ENCODE measurements at places on chromosomes 16 and 17. TPM values are rescaled to one million over a fixed set of nuclear protein-coding genes. Genes with fewer than 3 reads are reported as not detected.

GRCh38 chr16:68492543-68493411 lies 44.5 kb upstream of the SMPD3 start:
- H3K4me1 ChIP-seq: no peaks in the 10 kb centered on the region
- H3K27me3 ChIP-seq: peaks cover 19% of the 10 kb centered on the region
- H3K36me3 ChIP-seq: no peaks in the 10 kb centered on the region
- H3K27ac ChIP-seq: no peak overlapping the region
- DNase-seq: no peak

PIEZO1 gene
- total RNA-seq: 174 TPM

TEFM gene
- 15.5 TPM for total RNA-seq

CPHXL2 gene
- total RNA-seq: not detected

DNA sequence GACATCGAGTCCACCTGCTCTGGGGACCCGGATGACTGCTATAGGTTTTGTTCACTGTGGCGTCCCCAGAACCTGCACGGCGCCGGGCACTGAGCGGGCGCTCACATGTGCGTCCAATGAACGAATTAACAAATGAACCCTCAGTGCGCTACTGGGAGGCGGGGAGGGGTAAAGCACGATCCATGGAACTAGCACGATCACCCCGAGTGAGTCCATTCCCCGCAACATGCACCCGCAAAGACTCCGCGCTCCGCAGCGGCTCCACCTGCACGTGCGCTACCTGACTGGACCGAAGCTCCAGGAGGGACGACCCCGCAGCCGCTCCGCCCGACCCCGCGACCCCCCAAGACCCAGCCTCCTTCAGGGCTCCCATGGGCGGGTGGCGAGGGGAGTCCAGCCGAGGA lies 491 bp downstream of the TRAP1 start:
- H3K27ac ChIP-seq: peak overlapping the region; percentile 63
- peak overlapping the region; percentile 86 for H3K4me3 ChIP-seq
- DNase-seq: no peak
- peaks cover 19% of the 10 kb centered on the region for H3K4me1 ChIP-seq
- H3K27me3 ChIP-seq: no peaks in the 10 kb centered on the region

DNA sequence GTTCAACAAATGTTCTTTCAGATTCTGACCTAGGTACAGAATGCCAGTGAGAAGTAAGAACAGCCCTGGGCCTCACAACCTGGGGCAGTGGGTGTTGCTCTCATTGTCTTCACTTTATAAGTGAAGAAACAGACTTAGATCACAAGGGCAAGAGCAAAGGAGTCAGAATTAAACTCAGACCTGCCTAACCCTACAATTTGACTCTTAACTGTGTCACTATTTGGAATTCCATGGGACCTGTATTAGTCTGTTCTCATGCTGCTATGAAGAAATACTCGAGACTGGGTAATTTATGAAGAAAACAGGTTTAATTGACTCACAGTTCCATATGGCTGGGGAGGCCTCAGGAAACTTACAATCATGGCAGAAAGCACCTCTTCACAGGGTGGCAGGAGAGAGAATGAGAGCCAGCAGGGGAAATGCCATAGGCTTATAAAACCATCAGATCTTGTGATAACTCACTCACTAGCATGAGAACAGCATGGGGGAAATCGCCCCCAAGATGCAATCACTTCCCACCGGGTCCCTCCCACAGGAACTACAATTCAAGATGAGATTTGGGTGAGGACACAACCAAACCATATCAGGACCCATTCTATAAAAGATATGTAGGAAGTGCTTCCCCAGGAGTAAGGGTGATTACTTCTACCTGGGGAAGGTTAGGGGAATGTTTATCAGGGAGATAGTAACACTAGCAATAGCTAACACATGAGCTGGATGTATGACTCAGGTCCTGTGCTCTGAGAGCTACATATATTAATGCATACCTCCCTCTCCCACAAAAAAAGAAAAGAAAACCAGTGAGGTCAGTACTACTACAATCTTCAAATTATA lies 270.1 kb downstream of the SOX9 start:
- H3K36me3 ChIP-seq: no peaks in the 10 kb centered on the region
- H3K27me3 ChIP-seq: no peaks in the 10 kb centered on the region
- no peak for DNase-seq
- no peak overlapping the region for H3K4me3 ChIP-seq

DNA sequence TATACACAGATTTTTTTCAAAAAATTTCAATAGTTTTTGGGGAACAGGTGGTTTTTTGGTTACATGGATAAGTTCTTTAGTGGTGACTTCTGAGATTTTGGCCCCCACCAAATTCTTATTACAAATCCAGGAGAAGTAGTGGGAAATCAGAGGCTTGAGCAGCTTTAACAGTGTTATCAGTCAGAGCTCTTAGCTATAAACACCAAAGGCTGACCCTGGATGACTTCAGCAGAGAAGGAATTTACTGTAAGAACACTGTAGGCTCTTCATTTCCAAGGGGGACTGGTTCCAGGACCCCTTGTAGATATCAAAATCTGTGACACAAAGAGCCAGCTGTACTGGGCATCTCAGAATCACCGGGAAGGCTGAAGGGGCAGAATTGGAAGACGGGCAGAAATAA lies 17.8 kb downstream of the MPHOSPH6 start:
- H3K4me3 ChIP-seq: no peak overlapping the region
- H3K36me3 ChIP-seq: peaks cover 26% of the 10 kb centered on the region
- no peak for DNase-seq
- no peaks in the 10 kb centered on the region for H3K4me1 ChIP-seq
- no peaks in the 10 kb centered on the region for H3K27me3 ChIP-seq

KCNJ12 gene
- total RNA-seq: 2.3 TPM

POLR3E gene
- 44.1 TPM for total RNA-seq

DNA sequence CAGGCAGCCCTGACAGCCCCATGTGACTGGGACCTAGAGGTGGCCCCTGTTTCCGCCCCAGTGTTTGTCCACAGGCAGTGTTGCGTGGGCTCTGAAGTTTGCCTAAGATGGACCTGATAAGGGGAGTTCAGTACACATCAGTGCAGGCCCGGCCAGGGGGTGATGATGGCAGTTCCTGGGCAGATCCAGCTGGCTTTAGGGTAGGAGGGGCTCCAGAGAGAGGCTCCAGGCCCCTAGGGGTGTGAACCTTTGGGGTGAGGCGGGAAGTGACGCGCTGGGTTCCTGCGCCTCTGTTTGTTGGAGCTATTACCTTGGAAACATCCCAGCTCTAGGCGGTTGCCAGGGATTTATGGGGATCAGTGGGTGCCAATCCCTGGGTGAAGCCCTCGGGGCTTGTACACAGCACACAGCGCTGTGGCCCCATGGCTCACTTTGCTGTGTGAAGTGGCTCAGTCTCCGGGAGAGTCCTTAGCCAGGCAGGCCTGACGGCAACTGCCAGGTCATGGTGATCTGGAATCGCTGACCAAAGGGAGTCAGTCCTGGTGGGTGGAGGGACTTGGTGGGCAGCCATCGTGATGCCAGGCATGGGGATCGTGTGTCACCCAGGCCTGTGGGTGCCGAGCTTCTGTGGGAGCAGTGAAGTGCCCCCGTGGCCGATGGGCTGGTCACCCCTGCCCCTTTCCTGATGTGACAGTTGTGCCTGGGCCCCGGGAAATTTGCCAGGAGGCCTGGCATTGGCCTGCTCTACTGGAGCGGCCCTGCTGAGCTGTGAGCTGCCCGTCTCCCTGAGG lies 146.1 kb downstream of the SEC14L1 start:
- peaks cover 74% of the 10 kb centered on the region for H3K4me1 ChIP-seq
- H3K4me3 ChIP-seq: peak overlapping the region; percentile 35
- DNase-seq: no peak
- no peaks in the 10 kb centered on the region for H3K27me3 ChIP-seq
- H3K27ac ChIP-seq: peak overlapping the region; percentile 98

RNU2-1 gene
- 5,011 TPM for total RNA-seq

- H3K4me1 ChIP-seq: no peaks in the 10 kb centered on the region
- H3K4me3 ChIP-seq: no peak overlapping the region
- DNase-seq: no peak
- no peak overlapping the region for H3K27ac ChIP-seq
Observed at GRCh38 chr16:85697431-85697830, 8.7 kb upstream of the GINS2 start.

- no peak overlapping the region for H3K27ac ChIP-seq
- peaks cover 56% of the 10 kb centered on the region for H3K27me3 ChIP-seq
- DNase-seq: peak; percentile 88
- no peaks in the 10 kb centered on the region for H3K36me3 ChIP-seq
- peak overlapping the region; percentile 60 for H3K4me3 ChIP-seq
Observed at GRCh38 chr17:1908699-1909309, 79.0 kb downstream of the RPA1 start.

DNA sequence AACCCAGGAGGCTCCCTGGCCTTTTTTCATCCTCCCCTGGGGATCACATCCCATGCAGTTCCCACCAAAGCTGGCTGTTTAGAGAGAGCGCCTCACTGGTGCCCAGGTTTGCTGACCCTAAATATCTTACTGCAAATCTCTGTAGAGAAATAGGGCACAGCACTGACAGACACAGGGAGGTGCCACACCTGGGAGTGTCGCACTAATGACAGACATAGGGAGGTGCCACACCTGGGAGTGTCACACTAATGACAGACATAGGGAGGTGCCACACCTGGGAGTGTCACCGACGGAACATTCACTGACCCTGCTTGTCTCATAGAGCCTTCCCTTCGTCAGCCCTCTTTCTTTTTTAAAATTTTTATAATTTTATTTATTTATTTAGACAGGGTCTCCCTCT lies 25.6 kb downstream of the UNK start:
- no peak for DNase-seq
- H3K4me1 ChIP-seq: peaks cover 22% of the 10 kb centered on the region

DNA sequence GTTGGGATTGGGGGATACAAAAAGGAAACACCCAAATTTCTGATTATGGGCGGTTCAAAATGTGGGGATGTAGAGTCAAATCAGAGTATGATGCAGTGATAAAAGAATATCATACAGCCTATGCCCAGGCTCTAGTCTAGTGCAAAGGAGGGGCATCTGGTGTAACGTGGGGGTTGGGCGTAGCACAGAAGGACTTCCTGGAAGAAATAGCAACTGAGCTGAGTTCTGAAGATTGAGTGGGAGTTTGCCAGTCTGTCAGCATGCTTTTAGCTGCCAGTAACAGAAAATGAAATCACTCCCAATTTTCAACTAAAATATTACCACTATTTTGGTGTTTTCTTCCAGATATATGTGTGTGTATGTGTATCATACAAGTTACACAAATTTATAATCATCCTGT lies 196.9 kb downstream of the SPECC1 start:
- H3K4me1 ChIP-seq: peaks cover 44% of the 10 kb centered on the region
- no peak overlapping the region for H3K4me3 ChIP-seq
- peak overlapping the region; percentile 61 for H3K27ac ChIP-seq
- no peaks in the 10 kb centered on the region for H3K27me3 ChIP-seq
- DNase-seq: no peak
- peaks cover 3% of the 10 kb centered on the region for H3K36me3 ChIP-seq

DNA sequence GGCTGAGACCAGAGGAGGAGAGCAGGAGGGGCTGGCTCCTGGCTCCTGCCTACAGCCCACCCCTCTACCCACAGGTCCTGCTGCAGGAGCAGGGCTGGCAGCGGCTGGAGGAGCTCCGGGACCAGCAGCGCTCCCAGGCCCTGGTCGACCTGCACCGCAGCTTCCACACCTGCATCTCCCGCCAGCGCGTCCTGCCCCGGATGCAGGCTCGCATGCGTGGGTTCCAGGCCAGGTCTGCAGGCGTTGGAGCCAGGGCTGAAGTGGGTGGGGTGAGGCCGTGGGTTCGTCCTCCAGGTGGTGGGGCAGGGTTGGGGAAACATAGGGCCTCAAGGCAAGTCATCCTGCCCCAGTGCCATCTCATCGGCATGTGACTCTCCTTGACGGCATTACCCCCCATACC lies 18.2 kb downstream of the MYO15B start:
- no peaks in the 10 kb centered on the region for H3K36me3 ChIP-seq
- DNase-seq: no peak
- no peak overlapping the region for H3K27ac ChIP-seq
- no peak overlapping the region for H3K4me3 ChIP-seq
- no peaks in the 10 kb centered on the region for H3K27me3 ChIP-seq
- H3K4me1 ChIP-seq: peaks cover 4% of the 10 kb centered on the region

TMEM106A gene
- 9.0 TPM for total RNA-seq

DNA sequence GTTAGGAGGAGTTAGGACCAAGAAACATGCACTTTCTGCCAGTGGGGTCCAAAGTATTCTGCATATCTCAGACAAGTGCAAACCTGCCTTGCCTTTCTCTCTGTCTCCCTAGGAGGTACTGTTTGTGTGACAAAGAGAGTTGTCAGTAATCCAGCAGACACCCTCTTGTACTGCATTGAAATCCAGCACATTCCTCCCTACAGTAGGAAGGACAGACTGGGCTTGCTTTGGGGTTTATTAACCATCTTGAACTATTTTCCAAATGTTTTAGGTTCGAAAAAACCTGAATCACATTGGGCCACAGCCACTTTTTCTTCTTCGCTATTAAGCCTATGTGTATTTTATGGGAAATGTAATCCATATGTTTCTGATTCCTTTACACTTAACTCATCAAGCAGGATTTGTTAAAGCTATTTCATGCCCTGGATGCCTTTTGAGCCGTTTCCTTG lies 204.2 kb upstream of the KCNJ16 start:
- no peak overlapping the region for H3K4me3 ChIP-seq
- no peak for DNase-seq
- peak overlapping the region; percentile 24 for H3K27ac ChIP-seq
- peaks cover 38% of the 10 kb centered on the region for H3K4me1 ChIP-seq
- no peaks in the 10 kb centered on the region for H3K27me3 ChIP-seq

MYH8 gene
- not detected for total RNA-seq

DNA sequence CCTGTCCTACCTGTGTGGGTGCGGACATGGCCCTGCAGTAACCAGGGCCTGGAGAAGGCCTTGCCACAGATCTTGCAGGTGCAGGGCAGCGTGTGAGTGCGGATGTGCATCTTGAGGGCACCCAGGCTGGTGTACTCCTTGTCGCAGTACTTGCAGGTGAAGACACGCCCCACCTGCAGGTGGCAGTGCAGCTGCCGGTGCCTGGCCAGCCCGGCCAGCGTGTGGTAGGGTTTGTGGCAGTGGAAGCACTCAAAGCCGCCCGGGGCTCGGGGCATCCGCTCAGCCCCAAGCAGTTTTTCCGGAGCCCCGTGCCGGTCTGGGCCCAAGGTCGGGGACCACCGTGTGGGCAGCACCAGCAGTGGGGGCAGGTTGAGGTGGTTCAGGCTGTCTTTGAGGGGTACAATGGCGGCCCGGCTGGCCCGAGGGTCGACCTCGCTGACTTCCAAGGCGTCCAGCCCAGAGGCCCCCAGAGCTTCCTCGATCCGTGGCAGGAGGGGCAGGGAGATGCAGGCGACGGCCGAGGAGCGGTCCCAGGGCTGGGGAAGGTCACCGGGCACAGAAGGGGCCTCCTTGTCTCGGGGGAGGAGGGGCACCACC lies 5.1 kb downstream of the SNAI3 start:
- no peaks in the 10 kb centered on the region for H3K36me3 ChIP-seq
- no peak for DNase-seq
- no peak overlapping the region for H3K4me3 ChIP-seq
- H3K27ac ChIP-seq: no peak overlapping the region
- peaks cover 20% of the 10 kb centered on the region for H3K27me3 ChIP-seq

STXBP4 gene
- 20.8 TPM for total RNA-seq

MYLK3 gene
- total RNA-seq: 0.24 TPM

All from osteocyte (in vitro differentiated cells).